ENCODE measurements at places on chromosomes 2 and 18.

DNA sequence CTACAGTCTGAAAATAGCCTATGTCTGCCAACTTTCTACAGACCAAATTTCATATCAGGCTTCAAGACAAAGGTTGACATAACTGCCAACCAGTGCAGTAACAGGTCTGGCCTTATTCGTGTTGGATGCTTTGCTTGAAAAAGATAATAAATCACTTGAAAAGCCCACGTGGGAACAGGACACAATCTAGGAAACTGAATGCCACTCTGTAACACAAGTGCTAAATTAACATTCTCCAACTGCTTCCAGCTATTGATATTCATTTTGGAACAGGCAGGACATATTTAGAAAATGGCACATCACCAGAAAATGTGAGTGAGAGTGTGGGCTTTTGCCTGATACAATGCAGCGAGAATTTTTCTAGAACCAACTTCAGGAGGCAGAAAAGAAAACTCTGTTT lies 165.9 kb upstream of the CCDC150 start:
- peak; percentile 65 for DNase-seq

DNA sequence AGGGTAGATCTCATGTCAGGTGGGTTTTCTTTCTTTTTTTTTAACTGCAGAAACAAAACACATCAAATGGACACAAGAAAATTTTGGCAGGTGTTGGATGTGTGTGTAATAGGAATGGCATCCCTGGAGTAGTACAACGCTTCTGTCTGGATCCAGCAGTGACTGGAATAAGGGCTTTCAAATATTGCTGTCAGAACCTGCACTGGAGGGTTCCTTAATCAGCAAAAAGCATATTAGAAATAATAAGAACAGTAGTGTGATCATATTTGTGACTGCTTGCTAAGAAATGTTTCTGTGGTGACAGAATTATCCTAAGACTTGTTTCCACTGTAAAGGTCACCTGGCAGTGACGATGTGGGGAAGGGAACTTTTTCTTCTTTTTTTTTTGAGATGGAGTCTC lies 30.8 kb downstream of the CREG2 start:
- DNase-seq: no peak

DNA sequence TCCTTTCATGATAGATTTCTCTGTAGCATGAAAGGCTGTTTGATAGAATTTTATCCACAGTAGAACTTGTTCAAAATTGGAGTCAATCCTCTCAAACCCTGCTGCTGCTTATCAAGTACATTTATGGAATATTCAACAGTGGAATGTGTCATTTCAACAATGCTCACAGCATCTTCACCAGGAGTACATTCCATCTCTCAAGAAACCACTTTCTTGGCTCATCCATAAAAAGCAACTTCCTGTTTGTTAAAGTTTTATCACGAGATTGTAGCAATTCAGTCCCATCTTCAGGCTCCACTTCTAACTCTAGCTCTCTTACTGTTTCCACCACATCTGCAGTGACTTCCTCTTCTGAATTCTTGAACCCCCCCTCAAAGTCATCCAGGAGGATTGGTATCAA lies 29.4 kb downstream of the PDCL3 start:
- DNase-seq: no peak

- no peak for DNase-seq
Measured at GRCh38 chr2:11264007-11264406, 80.4 kb downstream of the ROCK2 start.
